ENCODE measurements at places on chromosomes 16 and 17.

- DNase-seq = no peak
Observed at GRCh38 chr17:29732209-29732608, 109.5 kb upstream of the CORO6 start.

- no peak for DNase-seq
Observed at GRCh38 chr16:13429416-13429815, 490.5 kb upstream of the ERCC4 start.

GRCh38 chr17:2410951-2411350 lies 10.1 kb upstream of the MNT start:
- no peak for DNase-seq

DNA sequence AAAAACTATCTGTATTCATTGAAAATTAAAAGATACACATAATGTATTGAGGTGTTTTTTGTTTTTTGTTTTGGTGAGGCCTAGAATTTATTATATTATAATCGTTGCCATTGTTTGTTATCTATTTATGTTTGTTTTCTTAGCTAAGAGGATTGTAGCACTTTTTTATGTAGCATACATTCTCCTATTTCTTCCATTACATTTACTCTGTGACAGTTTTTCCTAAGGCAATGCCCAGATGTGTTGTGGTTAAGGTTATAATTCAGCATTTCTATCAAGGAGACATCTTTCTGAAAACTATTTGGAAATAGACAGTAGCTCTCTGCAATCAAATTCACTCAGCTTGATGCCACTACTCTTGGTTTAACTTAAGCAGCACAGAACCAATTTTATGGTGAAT lies 161.6 kb downstream of the PPM1E start:
- DNase-seq = no peak

DNA sequence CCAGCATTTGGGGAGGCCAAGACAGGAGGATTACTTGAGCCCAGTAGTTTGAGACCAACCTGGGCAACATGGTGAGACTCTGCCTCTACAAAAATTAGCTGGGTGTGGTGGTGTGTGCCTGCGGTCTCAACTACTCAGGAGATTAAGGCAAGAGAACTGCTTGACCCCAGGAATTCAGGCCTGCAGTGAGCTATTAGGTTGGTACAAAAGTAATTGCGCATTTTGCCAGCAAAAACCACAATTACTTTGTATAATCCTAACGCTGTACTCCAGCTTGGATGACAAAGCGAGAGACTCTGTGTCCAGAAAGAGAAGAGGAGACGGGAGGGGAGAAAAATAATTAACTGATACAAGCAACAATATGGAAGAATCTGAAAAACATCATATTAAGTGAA lies 32.7 kb downstream of the YWHAE start:
- no peak for DNase-seq

DNA sequence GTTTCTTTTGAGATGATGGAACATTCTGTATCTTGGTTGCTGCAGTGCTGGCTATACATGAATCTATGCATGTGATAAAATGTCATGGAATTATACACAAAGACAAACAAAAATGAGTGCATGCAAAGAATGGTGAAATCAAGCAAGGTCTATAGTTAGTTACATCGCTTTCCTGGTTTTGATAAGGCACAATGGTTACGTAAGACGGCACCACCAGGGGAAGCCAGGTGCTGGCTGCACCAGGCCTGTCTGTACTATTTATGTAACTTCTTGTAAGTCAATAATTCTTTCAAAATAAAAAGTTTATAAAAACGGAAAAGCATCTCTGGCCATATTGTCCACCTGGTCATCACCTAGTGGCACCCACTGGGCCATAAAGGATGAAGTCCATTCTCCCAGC lies 46.5 kb downstream of the ARHGAP27 start:
- no peak for DNase-seq

- DNase-seq = no peak
Observed at GRCh38 chr16:48609652-48610029, 339 bp downstream of the N4BP1 start.

DNA sequence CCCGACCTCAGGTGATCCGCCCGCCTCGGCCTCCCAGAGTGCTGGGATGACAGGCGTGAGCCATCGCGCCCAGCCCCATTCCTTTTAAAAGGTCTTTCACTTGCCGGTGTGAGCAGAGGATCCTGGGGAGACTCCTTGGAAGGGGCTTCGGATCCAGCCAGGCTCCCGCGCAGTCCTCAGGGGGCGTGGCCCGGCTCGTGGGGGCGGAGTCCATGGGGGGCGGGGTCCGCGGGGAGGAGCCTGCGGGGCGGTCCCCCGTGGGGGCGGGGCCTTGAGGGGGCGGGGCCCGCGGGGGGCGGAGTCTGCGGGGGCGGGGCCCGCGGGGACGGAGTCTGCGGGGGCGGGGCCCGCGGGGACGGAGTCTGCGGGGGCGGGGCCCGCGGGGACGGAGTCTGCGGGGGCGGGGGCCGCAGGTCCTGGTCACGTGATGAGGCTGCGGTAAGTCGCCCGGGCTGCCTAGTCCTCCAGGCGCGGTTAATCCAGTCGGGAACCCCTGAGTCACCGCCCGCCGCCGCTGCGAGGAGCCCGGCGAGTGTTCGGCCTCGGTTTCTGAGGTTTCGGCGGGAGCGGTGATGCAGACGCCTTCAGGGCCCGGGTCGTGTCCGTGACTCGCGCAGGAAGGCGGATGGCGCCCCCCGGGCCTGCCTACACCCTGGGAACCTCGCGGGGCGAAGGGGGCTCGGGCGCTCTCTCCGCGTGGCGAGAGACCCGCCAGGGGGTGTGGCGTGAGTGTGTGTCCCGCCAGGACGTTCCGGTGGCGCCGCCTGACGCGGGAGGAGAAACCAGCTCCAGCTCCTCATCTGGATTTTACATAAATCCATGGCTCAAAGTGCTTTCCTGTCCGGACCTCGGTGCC lies 23.6 kb upstream of the ABR start:
- DNase-seq = peak; percentile 65

GRCh38 chr16:89860747-89861304 lies 12.6 kb upstream of the TCF25 start:
- peak; percentile 71 for DNase-seq

GRCh38 chr17:78532311-78532710 lies 44.9 kb downstream of the DNAH17 start:
- DNase-seq = no peak

DNA sequence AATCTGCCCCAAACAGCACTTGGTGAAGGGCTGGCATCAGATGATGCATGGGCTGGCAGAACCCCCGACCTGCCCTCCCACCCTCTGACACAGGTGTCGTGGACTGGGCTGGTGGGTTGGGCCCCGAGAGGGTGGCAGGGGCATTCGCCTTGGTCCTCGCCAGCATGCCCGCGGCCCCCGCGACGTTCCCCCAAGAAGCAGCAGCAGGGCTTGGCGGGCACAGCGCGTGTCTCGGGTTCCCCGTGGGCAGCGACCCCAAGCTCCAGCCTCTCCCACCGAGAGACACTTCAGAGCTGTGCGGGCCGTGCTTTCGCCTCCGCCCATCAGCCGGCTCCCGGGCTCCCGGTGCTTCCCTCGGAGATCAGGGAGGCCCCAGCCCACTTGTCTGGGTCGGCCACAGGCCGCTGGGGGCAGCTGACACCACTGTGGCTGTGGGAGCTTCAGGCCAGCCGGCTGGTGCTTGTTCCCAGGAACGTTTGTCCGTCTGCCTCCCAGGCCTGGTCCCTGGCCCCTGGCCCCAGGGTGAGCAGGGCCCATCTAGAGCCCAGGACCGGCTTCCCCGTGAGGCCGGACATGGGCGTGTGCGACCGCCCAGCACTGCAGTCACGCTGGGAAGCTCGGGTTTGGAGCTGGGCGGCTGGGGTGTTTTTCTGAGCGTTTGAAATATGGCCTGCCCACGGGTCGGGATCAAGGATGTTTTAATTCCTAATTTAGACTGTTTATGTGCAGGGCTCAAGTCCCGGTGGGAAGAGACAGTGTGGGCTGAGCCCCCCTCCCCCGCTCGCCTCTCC lies 16.6 kb downstream of the CACNA1H start:
- no peak for DNase-seq

DNA sequence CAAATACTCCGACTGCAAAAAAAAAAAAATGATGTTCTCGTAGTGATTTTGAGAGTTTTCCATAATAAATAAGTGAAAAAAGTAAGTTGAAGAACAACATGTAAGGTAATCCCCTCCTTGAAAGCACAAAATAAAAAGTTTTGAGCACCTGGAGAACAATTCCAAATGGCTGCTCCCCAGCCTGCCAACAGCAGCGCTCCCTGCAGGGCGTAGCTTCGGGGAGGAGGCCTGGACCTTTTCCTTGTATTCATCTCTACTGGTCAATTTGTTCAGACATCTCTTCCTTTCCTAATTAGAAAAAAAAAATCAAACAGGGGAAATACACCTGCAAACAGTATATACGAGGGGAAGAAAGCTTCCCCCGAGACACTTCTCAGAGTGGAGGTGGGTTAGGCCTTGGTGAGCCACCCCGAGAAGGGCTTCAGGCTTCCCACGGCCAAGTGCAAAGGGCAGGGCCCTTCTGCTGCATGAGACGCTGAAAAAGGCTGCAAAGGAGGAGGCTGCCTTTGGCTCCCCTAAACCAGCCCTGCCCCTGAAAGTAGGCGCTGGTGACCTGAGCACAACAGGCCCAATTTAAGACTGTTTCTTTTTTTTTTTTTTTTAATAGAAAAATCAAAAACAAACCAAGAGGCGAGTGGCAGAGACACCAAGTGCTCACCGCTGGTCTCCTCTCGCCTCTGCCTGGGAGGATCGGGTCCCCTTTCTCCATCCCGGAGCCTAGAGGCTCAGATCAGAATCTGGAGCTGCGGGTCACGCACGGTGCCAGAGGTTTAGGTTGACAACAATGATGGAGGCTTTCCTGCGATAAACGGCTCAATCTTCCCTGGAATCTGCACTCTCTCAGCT lies 193.1 kb upstream of the FOXF1 start:
- DNase-seq = no peak

GRCh38 chr16:55444754-55445485 lies 34.1 kb upstream of the MMP2 start:
- DNase-seq = no peak

DNA sequence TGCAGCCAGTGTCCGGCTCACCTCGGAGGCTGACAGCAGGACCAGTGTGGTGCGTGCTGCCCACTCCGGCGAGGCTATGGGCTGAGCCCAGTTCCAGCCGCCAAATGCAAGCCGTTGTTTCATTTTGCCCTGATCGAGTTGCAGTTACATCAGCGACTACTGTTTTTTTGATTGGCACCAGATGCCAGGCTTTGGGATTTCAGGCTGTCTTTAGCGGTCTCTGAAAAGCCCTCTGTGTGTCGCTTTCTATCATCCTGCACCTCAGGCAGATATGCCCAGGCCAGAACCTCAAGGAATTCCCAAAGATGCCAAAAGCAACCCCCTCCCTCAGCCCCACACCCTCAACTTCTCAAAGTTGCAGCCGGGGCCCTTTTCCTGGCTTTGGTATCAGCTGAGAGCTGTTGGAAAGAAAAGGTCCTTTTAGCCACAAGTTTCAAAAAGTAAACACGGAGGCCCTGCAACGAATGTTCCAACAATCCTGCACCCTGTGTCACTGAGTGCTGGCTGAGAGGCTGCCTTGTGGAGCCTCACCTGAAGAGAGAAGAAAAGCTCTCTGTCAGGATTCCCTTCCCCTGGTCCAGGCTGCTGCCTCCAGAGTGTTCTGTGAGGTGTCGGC lies 58.9 kb downstream of the WWP2 start:
- DNase-seq = no peak

- DNase-seq = no peak
Observed at GRCh38 chr16:62597875-62598274, 561.6 kb upstream of the CDH8 start.

DNA sequence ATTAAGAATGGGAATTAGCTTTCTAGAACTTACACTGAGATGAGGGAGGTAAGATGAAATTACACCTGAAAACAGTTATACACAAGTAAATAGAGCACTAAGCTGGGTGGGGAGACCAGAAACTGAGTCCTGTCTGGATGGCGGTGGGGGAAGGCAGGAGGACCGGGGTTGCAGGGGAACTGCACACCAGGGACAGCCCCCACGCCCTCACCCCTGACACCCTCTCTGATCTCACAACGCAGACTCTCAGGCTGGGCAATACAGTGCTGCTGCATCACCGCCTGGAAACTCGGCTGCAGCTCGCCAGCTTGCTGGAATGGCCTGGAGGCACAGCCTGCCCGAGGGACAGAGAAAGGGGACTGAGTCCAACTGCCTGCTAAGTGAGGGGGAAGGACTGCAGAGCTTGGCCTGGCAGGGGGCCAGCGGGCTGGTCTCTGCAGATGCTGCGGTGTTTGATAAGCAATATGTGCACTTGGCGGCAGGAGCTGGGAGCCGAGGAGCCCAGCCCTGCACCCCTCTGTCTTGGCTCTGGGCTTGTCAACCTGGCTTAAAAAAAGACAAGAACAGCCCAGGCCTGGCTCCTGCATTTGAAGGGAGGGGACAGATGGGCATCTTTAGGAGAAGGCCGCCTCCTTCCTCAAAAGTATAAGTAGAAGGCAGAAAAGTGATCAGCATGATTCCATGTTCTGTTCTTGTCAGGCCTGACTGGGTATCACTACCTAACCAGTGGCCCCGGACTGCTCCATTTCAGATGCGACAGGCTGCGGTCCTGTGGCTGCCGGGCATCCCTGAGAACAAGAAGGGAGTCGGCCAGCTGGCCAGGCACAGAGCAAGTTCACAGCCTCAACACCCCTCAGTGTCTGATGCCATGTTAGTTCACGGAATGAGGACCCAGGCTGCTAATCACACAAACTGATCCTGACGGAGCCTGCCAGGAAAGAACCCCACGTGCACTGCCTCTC lies 30.2 kb downstream of the SPHK1 start:
- no peak for DNase-seq

DNA sequence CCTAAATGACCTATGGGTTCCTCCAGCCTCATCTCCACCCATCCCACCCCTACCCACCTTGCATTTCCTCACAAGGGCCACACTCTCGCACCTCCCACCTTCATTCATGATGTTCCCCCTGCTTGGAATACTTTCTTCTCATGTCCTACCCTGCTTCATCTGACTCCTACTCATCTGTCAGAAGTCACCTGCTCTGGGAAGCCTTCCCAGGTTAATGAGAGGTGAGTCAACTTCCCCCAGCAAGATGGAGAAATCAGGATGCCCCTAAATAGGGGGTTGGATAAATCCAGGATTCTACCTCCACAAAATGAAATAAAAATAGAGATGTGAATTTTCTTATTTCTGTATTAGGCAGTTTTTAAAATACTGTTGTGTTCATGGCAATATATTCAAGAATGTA lies 51.0 kb upstream of the WSB1 start:
- no peak for DNase-seq

GRCh38 chr17:73998653-73999645 lies 204.5 kb upstream of the RPL38 start:
- DNase-seq = peak; percentile 49

DNA sequence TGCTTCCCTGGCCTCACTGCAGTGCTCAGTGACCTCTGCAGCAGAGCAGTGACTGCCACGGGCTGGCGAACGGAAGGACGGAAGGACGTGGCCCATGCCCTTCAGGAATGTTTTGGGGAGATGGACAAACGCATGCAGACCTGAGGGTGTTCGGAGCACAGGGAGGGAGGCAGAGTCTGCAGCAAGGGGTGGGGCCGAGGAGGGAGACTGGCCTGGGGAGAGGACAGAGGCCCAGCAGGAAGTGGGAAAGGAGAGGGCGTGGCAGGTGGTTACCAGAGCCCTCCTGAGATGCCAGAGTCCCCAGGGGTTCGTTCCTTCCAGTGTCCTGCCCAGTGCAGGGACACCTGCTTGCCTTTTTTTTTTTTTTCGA lies 21.9 kb downstream of the ADORA2B start:
- no peak for DNase-seq

- no peak for DNase-seq
Observed at GRCh38 chr17:82271401-82271800, 2.1 kb downstream of the CSNK1D start.

GRCh38 chr17:45752246-45752645 lies 31.9 kb upstream of the CRHR1 start:
- no peak for DNase-seq

GRCh38 chr16:9003322-9003721 lies 39.6 kb upstream of the USP7 start:
- no peak for DNase-seq

GRCh38 chr16:16048904-16049582 lies 99.6 kb downstream of the ABCC1 start:
- DNase-seq = no peak
